NCI-H1048 (cell line): ENCODE measurements at places on chromosomes 5 and 9.
A peak's percentile ranks its signal among the peaks of the same experiment; 100 is the strongest.

DNA sequence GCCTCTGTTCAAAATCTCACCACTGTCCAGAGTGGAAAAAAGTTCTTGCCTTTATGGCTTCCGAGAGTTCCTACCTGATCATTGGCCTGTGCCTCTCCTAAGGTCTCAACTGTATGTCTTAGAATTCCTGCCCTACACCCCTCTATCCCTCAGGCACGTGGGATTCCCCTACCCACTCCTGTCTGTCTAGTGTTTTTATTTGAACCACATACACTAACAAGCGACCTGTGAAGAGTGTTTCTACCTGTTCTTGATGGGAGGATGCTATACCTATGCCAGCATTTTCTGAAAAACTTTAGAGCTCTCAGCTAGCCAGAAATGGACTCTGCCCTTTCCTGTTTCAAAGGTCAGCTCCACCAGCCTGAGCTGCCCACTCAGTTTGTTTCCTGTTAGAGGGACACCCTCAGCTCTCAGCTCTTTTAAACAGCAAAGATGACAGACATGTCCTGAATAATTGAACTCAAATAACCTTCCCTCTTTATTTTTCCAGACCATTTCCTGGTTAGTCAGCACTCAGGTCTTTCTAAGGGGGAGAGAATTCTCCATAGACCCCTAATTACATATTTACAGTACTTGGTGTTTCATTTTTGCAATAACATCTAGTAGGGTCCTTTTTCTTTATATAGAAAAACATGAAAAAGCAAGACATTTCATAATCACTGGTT, 214.8 kb downstream of the AOPEP start:
- DNase-seq: no peak

GRCh38 chr5:157449011-157449723, 10.8 kb upstream of the NIPAL4 start:
- no peak for DNase-seq

- no peak for DNase-seq
Observed at GRCh38 chr9:36479101-36479500, 79.0 kb upstream of the RNF38 start.

- DNase-seq: peak; percentile 19
Observed at GRCh38 chr5:14270209-14270702, 127.1 kb downstream of the TRIO start.

GRCh38 chr5:96930058-96930457, 5.8 kb upstream of the LNPEP start:
- no peak for DNase-seq

GRCh38 chr9:135326141-135326540, 153.4 kb upstream of the PPP1R26 start:
- no peak for DNase-seq

DNA sequence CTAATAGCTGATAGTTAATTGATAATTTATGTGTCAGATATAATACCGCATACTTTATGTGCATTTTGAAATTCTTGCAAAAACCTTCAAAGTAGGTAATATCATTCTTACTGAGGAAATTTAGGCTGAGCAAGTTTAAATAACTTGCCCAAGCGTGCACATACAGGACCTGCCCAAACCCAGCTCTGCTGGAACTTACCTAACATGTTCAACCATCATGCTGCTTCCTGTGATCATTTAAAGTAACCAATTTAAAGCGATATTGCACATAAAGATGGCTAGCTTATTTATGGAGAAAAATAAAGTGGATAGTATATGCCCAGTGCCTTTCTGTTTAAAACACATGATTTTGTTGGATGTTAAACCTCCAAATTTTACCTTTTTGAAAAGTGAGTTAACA, 4.3 kb downstream of the FAM174A start:
- no peak for DNase-seq

GRCh38 chr9:132168347-132168746, 6.5 kb downstream of the NTNG2 start:
- no peak for DNase-seq

DNA sequence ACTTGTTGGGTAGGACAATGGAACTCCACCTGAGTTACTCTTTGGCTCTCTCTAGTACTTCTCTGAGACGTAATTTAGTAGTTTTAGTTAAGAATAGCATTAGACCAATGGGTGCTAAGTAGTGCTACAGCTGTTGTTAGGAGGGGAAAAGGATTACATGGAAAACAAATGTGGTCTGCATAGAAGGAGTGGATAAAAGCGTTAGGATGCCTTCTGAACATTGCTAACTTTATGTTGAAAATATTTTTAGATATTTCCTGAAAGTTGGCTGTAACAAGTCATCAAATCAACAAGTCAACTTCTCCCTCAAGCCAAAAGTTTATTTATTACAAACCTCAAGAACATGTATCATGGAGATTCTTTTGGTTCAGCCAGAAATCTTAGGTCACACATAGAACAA, 409.5 kb upstream of the MEF2C start:
- DNase-seq: no peak

- DNase-seq: no peak
Observed at GRCh38 chr5:171365351-171365750, 22.3 kb upstream of the NPM1 start.

DNA sequence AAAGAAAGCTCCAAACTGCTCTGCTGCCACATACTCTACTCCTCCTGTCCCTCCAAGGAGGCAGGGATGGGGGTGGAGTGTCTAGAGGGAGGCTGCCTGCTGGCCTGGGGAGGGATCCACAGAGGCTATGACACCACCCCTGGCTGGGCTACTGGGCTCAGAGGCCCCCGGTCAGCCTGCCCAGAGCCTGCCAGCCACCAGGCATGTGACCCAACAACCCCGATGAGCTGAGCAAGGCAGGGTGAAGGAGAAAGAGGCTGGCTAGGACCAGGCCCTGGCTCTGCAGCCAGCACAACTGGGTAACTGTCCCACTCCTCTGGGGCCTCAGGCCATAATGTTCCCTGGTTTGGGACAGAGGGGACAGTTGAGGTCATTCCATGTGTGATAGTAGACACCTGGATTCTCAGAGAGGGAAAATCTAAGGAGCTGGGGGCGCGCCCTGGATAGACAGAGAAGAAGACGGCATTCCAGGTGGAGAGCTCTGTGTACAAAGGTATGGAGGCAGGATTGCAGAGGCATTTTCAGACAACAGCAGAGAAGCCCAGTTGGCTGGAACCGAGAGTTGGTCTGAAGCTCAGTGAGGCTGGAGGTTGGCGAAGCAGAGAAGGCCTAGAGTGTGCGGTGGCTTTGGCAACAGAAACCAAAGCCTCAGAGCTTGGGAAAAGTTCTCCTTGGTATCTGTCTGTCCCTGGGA, 33.8 kb upstream of the IL17B start:
- no peak for DNase-seq

DNA sequence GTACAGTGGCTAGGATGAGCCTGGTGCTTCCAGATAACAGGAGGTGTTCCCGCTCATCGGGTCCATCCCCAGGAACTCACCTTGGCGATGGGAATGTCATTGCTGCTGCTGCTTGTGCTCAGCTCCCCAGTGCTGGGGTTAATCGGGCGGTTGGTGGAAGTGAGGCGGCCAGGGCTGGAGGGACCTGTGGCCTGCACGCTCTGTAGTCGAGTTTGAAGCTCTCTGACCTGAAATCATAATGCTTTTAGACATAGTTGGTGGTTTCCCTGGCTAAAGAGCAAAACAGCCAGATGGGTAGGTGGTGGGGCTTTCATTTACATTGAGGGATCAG, 108.5 kb downstream of the DCP2 start:
- no peak for DNase-seq

DNA sequence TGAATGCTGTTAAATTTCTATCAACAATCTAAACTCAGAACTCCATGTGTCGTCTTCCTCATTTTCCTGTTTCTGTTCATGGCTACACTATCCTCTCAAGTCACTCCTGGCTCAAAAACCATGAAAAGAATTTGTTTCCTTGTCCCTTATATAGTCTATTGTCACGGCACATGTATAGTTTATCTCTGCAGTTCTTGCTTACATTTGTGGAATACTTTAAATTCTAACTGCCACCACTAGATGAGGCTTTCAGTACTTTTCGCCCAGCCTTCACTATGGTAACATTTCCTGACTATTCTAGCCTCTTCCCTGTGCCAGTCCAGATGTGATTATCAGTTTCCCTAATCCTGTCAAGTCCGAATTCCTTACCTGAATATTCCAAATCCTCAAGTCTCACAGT, 34.6 kb downstream of the PKD2L2 start:
- no peak for DNase-seq

DNA sequence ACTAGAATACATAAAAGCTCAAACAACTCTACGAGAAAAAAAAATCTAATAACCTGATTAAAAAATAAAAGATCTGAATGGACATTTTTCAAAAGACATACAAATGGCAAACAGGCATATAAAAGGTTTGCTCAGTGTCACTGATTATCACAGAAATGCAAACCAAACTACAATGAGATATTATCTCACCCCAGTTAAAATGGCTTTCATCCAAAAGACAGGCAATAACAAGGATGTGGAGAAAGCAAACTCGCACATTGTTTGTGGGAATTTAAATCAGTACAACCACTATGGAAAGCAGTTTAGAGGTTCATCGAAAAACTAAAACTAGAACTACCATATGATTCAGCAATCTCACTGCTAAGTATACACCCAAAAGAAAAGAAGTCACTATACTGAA, 20.8 kb downstream of the UGT3A2 start:
- DNase-seq: no peak

- no peak for DNase-seq
Observed at GRCh38 chr5:138573949-138574670, 1.1 kb downstream of the HSPA9 start.

GRCh38 chr5:31738199-31738598, 99.3 kb downstream of the PDZD2 start:
- no peak for DNase-seq

GRCh38 chr5:149651686-149652085, 70.4 kb downstream of the ARHGEF37 start:
- no peak for DNase-seq

DNA sequence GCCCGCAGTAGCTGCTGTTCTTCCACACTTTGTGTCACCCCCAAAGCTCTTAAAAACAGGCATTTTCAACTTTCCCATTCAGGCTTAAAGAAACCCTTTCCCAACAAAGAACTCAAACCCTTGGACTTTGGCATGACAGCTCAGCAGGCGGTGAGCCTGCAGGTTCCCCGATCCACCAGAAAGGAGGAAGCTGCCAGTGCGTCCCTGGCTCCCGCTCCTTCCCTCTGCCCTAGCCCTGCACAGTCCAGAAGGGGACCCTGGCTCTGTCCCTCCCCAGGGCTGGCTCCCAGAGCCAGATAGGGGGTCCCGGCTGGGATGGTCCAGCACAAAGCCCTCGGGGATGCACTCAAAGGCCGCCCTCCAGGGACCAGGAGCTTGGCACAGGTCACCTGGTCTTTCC, 9.6 kb downstream of the SLC9A3 start:
- no peak for DNase-seq

GRCh38 chr5:40514976-40515375, 164.7 kb upstream of the PTGER4 start:
- no peak for DNase-seq

DNA sequence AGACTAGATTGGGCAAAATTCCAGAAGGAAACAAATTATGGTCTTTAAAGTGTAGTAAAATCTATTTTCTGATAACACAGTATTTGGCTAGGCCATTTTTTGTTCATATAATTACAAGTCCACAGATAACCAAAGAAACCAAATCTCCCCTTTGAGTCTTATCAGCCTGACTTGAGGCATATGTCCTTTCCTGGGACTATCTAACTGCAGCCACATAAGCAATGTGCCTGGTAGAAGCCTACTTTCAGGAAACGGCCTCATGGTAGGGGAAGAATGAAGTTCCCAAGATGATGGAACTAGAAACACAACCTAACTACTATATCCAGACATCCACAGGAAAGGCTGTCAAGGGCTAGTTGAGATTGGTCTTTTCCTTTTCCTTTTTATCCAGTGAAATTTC, 130.0 kb downstream of the PIK3R1 start:
- DNase-seq: no peak

DNA sequence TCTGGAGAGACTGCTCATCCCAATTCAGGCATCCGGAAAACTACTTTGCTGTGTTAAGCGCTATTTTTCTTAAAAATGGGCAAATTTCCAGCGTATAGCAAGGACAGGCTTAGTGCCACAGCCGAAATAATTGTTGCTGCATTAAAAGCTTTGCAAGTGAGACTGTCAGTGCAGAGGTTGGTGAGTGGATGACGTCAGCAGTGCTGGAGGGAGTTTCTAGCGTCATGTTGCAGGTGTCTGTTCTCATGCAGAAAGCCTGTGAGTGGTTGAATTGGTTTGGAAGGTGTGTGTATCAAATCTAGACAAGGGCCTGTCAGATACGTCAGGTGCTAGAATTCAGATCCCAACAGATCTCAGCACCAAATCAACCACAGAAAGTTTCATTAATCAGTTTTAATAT, 204.4 kb downstream of the TRIO start:
- no peak for DNase-seq

DNA sequence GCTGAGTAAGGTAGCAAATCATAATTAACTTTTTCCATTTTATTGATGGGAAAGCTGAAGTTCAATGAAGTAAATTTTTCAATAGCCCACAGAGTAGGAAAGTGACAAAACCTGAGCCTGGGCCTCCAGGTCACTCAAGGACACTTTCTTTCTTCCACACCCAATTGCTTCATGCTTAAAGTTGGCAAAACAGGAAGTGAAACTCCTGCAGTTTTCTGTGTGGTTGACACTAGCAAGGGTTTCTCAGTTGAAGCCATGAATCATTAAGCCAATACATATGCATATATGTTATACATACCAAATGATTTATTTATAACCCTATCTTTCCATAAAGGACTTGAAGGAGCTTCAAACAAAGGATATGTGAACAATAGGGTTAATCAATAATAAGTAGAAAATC, 13.9 kb downstream of the TLR4 start:
- no peak for DNase-seq
